ENCODE measurements at places on chromosomes 6 and 20. TPM values are rescaled to one million over a fixed set of nuclear protein-coding genes. Genes with fewer than 3 reads are reported as not detected.

Gene TTBK1
- 0.30 TPM for total RNA-seq

Gene ELOVL2
- not detected for total RNA-seq

Gene RNF144B
- 1.3 TPM for total RNA-seq

DNA sequence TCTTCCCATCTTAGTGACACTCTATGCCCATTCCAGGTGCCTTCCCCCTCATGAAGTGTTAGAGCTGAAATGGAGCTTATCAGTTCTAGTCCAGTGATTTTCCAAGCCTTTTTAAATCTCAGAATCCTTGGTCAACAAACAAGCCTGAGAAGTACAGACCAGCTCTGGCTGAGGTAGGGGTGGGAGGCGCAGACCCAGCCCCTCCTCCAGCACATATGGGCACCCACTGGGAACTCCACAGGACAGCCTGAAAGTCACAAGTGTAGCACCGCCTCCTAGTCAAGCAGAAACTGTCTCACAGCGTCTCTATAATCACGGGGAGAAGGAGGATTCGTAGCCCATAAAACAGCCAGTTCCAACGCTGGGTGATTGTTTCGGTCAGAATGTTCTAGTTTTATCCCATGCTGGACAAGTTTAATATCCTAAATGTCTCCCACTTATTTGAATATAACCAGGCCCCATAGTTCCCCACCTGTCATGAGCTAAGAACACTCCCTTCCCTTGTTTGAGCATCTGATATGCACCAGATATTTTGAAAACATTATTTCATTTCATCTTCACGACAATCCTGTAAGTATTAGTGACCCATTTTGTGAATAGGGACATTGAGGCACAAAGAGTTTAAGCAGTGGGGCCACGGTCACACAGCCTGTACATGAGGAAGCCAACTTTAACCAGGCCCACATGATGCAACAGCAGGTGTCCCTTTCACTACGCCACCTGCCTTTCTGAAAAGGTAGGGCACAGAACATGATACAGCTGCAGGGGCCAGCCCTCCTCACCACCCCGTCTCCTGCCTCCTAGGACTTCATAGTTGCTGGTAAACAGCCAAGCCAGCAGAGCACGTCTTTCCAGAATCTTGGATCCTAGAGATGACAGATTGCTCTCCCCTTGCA, 40.1 kb downstream of the TRAF3IP2 start:
- peak overlapping the region; percentile 58 for H3K27ac ChIP-seq
- H3K4me1 ChIP-seq = peaks cover 50% of the 10 kb centered on the region
- no peaks in the 10 kb centered on the region for H3K27me3 ChIP-seq
- H3K4me3 ChIP-seq = no peak overlapping the region

DNA sequence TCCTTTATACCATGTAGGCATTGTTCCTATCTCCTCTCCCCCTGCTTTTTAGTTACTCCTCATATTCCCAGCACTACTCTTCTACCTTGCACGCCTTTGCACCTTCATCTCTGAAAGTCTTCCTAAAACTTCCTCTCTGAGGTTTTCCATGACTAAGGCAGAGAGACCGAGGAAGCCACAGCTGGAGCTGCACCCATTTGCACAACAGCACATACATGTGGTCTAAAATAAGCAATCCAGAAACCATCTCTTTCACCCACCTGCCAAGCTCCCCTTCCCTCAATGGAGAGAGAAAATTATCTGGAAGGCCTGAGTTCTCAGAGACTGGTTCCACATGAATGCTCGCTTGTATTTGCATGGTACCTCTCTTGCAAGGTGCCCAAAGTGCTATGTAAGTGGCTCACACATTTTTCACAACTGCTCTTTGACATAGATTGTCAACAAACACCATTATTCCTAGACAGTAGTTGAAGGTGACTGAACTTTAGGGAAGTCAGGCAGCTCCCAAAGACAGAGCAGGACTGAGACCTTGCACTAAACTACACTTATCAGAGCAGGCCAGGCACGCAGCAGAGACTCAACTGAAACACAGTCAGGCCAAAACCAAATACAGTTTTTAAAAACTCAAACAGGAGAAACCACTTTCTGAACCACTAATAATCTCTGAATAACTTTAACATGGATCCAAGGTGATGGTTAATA, 313.2 kb downstream of the TFAP2A start:
- no peak overlapping the region for H3K4me3 ChIP-seq
- DNase-seq = no peak
- H3K36me3 ChIP-seq = no peaks in the 10 kb centered on the region
- no peaks in the 10 kb centered on the region for H3K27me3 ChIP-seq
- H3K4me1 ChIP-seq = no peaks in the 10 kb centered on the region

DNA sequence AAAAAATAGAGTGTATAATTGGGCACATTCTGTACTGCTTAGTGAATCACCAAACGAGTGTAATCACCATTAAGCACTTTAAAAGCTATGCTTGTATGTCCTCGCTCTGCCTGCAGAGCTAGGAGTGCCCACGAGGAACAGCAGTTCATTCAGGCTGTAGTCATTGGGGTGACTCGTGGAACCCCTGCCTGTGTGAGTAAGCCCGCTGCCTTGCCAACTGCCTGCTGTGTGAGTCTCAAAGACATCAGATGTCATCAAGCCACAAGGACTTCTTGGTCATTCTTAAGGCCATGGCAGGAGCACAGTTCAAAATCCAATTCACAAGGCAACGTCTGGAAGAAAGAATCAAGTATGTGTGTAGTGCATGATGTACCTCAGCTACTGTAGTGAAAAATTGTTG, 60.4 kb downstream of the FOXO3 start:
- H3K27ac ChIP-seq = no peak overlapping the region
- no peak overlapping the region for H3K4me3 ChIP-seq
- no peak for DNase-seq
- H3K36me3 ChIP-seq = peaks cover 6% of the 10 kb centered on the region

GRCh38 chr6:33294086-33294823, 4.5 kb downstream of the RGL2 start:
- no peak overlapping the region for H3K4me3 ChIP-seq
- no peaks in the 10 kb centered on the region for H3K27me3 ChIP-seq
- no peak for DNase-seq
- H3K4me1 ChIP-seq = peaks cover 41% of the 10 kb centered on the region

DNA sequence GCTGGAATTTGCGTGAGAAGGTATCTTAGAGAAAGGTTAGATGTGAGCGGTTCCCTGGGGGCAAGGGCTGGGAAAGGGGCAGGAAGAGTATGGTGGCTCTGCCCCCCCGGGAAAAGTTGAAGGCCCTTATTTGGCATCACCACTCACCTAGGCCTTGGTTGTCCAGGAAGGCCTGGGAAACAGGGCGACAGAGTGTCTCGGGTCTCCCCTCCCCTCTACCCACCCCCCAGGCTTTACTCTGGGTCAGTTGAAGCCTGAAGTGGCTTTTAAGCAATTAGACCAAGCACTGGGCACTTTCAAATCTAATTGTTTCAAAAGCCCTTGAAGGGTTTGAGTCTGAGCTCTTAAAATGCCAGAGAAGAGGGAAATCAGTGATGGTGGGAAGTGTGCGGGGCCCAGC, 30.2 kb upstream of the FOXP4 start:
- H3K36me3 ChIP-seq = no peaks in the 10 kb centered on the region
- DNase-seq = no peak
- peaks cover 22% of the 10 kb centered on the region for H3K27me3 ChIP-seq
- no peak overlapping the region for H3K27ac ChIP-seq
- no peak overlapping the region for H3K4me3 ChIP-seq
- H3K4me1 ChIP-seq = no peaks in the 10 kb centered on the region

DNA sequence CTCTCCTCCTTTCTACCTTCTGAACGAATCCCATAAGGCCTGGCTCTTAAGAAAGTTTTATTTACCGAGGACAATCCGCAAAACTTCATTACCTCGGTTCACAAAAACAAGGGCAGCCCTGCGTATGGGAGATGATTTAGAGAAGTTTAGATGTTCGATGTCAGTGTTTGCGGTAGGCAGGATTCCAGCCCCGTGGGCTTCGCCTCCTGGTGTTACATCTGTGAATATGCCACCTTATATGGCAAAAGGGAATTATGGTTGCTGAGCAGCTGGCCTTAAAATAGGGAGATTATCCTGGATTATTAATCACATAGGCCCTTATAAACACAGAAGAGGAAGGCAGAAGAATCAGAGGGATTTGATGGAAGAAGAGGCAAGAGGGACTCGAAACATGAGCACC, 21.1 kb downstream of the BMP6 start:
- no peak overlapping the region for H3K27ac ChIP-seq
- H3K4me3 ChIP-seq = no peak overlapping the region
- H3K4me1 ChIP-seq = no peaks in the 10 kb centered on the region

DNA sequence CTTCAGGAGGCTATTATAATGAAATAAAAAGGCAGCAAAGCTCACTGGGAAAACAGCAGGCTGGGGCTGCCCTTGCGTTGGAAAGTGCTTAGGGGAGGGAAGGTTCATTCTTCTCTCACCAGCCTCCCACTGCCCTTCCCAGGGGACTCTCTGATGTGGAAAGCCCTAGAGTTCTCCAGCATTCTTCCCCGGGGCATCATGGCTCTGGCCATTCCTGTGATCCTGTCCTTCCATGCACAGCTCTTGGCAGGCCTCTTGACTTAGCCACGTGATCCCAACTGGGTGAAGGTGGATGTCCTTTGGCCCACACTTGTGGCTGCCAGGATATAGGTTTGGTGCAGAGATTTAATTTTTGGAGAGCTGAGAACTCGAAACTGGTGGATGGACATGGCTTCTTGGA, 58.0 kb upstream of the ZNF831 start:
- H3K27me3 ChIP-seq = peaks cover 2% of the 10 kb centered on the region
- H3K4me1 ChIP-seq = peaks cover 11% of the 10 kb centered on the region
- no peaks in the 10 kb centered on the region for H3K36me3 ChIP-seq
- DNase-seq = no peak
- H3K4me3 ChIP-seq = no peak overlapping the region

DNA sequence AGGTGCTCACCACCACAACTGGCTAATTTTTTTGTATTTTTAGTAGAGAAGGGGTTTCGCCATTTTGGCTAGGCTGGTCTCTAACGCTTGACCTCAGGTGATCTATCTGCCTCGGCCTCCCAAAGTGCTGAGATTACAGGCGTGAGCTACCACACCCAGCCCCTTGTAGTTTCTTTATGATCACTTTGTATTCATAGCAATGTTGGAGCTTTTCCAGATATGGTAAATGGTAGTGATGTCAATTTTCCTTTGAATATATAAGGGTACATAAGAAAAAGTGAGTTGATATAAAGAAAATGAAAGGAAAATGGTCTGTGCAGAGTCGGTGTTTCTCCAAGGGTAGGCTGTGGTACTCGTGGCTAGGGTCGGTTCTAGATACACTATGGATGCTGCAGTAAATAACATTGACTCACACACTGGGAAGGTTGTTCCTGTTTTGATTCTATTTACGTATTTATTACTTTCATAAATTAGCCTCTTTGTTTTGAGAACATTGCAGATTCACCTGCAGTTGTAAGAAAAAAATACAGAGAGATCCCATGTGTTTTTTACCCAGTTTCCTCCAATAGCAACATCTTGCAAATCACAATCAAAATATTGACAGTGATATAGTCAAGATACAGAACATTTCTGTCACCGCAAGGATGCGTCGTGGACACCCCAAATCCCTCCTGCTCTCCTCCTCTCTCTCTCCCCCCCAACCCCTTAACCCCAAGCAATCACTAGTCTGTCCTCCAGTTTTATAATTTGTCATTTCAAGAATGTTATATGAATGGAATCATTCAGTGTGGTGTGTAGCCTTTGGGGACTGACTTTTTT, 2.5 kb downstream of the ZNF831 start:
- no peaks in the 10 kb centered on the region for H3K27me3 ChIP-seq
- DNase-seq = peak; percentile 39
- H3K4me3 ChIP-seq = peak overlapping the region; percentile 88
- peaks cover 35% of the 10 kb centered on the region for H3K36me3 ChIP-seq
- H3K4me1 ChIP-seq = peaks cover 77% of the 10 kb centered on the region
- peak overlapping the region; percentile 99 for H3K27ac ChIP-seq

DNA sequence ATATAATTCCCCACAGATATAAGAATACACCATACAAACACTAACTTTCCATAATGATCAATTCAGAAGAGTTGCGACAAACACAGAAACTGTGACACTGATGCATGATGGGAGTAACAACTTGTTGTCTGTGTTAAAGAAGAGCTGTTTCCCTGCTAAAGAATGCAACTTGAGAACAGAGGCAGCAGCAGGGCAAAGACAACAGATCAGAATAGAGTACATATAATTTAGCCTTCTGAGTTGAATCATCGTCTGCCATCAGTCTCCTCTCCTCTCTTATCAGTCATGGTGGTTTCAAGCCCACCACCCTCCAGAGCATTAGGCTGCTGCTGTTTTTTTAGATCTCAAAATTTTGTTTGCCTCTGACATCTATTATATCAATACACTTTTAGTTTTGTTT, 280.4 kb downstream of the UBE3D start:
- H3K36me3 ChIP-seq = no peaks in the 10 kb centered on the region
- no peak overlapping the region for H3K27ac ChIP-seq
- no peak overlapping the region for H3K4me3 ChIP-seq
- no peak for DNase-seq

DNA sequence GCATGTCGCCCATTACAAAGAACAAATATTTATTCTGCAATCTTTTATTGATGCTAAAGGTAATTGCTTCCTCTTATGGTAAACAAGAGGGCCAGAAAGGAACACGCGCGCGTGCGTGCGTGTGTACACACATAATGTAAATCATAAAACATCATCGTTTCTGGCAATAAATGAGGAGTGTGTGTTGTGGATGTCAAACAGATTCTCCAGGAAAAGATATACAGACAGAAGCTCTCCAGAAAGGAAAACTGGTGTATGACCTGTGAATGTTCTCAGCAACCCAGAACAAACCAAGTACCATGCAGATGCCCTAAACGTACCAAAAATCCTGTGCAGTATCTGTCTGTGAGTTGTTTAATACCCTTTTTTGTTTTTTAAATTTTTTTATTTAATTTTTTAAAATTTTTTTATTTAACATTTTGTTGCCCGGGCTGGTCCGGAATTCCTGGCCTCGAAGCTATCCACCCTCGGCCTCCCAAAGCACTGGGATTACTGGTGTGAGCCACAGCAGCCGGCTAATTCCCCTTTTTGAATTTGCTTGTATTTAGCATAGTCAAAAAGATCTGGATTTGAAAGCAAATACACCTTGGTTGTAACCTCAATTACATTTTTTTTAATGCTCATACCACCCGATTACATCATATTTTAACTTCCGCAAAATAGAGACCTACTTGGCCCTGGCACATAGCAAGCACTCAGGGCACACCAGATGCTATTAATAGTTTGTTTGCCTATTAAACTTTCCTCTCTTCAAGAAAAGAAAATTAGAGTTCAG, 909 bp upstream of the NUDT3 start:
- H3K36me3 ChIP-seq = peaks cover 6% of the 10 kb centered on the region
- no peak for DNase-seq
- H3K4me3 ChIP-seq = peak overlapping the region; percentile 58
- H3K4me1 ChIP-seq = peaks cover 17% of the 10 kb centered on the region
- H3K27ac ChIP-seq = peak overlapping the region; percentile 83

DNA sequence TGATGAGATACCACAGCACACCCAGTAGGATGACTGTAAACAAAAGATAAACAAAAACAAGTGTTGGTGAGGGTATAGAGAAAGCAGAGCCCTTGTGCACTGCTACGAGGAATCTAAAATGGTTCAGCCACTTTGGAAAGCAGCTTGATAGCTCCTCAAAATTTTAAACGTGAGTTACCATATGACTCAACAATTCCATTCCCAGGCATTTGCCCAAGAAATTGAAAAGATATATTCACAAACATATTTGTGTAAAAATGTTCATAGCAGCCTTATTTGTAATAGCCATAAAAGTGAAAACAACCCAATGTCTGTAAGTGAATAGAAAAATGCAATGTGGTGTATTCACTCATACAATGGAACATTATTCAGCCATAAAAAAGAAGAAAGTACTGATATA, 141.0 kb upstream of the BTBD3 start:
- DNase-seq = no peak
- H3K4me1 ChIP-seq = no peaks in the 10 kb centered on the region
- H3K27ac ChIP-seq = no peak overlapping the region
- H3K36me3 ChIP-seq = no peaks in the 10 kb centered on the region

GRCh38 chr6:17482711-17483110, 89.3 kb downstream of the CAP2 start:
- H3K27me3 ChIP-seq = peaks cover 2% of the 10 kb centered on the region
- H3K4me3 ChIP-seq = no peak overlapping the region
- no peaks in the 10 kb centered on the region for H3K36me3 ChIP-seq
- no peaks in the 10 kb centered on the region for H3K4me1 ChIP-seq
- DNase-seq = no peak

All from activated CD4-positive, alpha-beta memory T cell treated with anti-CD3 and anti-CD28 coated beads, Interleukin-2, amount 10 ng/mL, durations not matched to agents 7 days and 5 days (primary cell).